NCI-H1694 (cell line): ENCODE measurements at places on chromosomes 3 and 15.

GRCh38 chr3:46380471-46381221 is 9.9 kb downstream of the CCR5 start:
- DNase-seq, result no peak

DNA sequence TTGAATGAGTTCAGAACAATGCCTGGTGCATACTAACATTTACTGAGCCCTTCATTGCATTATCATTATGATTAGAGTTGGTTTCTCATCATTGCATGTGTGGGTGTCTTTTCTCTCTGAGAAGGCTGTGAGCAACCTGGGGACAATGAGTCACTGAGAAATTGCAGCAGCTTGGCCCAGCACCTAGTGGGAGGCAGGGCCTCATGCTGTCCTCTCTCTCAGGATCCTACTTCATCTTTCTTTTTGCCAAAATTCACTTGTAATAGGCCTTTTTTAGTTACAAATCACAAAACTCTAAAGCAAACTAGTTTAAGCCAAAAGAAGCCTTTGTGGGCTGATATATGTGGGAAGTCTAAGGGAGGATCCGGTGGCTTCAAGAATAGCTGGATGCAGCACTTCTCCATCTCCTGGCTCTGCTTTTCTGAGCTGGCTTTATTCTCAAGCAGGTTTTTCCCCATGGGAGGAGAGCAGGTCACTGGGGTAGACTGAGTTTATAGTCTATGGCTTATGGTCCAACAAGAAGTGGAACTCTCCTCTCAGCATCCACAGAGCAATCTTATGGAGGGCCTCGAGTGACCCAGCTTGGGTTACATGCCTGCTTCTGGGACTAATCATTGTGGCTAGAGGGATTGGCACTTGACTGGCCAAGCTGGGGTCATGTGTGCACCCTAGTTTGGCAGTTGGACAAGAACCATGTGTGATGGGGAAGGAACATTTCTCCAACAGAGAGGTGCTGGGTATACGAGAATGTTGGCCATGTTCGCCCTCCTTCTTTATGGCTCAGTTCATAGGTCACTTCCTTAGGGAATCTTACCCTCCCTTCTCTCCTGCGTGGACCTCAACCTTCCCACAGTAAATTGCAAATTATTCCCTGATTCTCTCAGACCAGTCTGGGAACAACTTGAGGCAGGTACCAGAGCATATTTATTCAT is 8.7 kb upstream of the CAMK1 start:
- no peak for DNase-seq

DNA sequence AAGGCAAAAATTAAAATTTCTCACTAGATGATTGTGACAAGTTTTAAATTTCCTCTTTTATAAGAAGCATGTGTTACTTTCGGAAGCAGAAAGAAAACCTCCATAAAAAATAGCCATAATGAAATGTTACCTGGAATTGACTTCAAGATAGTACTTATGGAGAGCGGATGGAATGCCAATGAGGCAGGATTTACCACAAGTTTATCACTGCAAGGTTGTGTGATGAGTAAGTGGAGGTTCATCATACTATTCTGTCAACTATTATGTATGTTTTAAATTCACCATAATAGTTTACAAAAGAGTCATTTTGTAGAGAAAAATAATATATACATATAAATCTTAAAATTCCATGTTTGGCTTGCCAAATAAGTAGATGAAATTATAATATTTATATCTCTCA is 230.3 kb downstream of the SCAPER start:
- no peak for DNase-seq

GRCh38 chr3:179769411-179770247 is 116.8 kb downstream of the USP13 start:
- DNase-seq, result no peak

DNA sequence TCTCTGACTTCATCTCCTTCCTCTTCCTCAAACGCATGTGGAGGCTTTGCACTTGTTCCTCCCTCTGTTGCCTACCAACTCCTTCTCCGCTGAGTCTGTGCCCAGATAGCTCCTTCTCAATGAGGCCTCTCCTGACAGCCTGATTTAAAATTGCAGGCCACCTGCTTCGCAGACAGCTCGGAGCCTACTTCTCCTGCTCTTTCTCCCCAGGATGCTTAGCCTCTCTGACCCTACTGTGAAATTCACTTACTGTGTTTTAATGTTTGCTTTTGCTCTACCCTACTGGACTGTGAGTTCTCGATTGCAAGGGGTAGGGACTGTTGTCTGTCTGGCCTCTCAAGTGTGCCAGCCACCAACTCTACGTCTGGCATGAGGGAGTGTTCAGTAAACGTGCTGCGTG is 83.4 kb downstream of the EEFSEC start:
- peak; percentile 26 for DNase-seq
